ENCODE measurements at places on chromosomes 1 and 21.

DNA sequence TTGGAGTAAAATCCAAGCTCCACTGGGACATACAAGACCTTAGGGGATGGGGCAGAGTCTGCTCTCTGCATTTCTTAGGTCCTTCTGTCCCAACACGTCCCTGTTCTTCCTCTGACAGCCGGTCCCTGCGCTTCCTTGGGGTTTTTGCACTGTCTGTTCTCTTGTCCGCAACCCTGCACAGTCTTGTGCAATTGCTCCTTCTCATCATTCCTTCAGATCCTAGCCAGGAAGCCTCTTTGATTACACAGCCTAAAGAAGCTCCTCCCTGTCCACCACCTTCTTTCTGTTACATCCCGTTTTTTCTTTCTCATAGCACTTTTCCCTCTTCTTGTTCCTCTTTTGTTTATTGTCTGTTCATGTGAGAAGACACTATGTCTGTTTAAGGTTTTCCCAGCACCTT, 19.9 kb downstream of the ACOT11 start:
- DNase-seq, result no peak

DNA sequence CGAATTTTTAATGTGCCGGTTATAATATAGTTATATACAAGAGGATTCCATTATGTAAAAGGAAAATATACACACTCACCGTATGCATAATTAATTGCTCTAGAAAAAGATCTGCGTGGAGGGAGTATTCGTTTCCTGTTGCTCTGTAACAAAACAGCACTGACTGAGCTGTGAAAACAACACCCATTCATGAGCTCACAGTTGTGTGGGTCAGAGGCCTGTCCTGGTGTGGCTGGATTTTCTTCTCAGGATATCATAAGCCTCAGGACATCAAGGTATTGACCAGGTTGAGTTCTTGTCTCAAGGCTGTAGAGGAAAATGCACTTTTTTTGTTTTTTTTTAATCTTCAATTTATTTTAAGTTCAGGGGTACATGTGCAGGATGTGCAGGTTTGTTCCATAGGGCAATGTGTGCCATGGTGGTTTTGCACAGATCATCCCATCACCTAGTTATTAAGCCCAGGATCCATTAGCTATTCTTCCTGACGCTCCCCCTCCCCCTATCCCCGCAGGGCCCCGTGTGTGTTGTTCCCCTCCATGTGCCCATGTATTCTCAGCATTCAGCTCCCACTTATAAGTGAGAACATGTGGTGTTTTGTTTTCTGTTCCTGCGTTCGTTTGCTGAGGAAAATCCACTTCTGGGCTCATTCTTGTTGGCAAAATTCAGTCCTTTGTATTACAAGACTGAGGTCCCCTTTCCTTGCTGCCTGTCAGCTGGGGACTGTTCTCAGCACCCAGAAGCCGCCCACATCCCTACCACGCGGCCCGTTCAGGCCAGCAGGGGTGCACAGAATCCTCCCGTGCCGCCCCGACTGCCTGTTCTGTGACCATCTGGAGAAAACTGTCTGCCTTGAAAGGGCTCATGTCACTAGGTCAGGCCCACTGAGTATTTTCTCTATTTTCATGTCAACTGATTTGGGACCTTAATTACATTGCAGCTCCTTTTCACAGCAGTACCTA, 87.4 kb upstream of the ERRFI1 start:
- DNase-seq, result no peak

GRCh38 chr1:54408147-54409066, 2.2 kb upstream of the SSBP3 start:
- DNase-seq, result peak; percentile 32

DNA sequence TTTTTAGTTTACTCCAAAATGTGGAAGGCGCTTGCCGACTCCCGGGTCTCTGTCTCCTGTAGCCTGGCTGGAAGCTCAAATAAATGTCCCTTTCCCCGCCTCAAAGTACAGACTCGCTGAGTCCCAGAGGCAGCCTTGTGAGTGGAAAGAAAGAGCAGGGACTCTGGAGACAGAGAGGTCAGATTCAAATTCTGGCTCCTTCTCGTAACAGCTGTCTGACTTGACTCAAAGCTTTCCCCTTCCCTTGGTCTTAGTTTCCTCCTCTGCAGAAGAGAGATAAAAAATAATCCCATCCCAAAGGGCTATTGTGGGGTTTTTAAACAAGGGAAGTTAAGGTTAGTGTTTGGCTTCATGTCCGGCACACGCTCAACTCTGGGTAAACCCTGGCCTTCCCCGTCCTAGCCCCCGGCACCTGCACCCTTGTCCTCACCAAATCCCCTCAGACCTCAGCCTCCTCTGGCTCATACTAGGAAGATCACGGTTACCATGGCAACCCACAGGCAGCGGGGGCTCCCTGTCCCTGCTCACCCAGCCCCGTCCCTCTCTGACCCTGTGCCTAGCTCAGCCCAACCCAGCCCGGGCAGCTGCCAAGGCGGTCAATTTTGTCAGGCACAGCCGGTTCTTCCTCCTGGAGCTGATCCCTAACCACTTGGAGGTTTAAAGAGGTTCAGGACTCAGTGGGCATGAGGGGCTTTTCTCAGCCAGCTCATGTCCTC, 49.2 kb upstream of the IGSF21 start:
- DNase-seq, result no peak

DNA sequence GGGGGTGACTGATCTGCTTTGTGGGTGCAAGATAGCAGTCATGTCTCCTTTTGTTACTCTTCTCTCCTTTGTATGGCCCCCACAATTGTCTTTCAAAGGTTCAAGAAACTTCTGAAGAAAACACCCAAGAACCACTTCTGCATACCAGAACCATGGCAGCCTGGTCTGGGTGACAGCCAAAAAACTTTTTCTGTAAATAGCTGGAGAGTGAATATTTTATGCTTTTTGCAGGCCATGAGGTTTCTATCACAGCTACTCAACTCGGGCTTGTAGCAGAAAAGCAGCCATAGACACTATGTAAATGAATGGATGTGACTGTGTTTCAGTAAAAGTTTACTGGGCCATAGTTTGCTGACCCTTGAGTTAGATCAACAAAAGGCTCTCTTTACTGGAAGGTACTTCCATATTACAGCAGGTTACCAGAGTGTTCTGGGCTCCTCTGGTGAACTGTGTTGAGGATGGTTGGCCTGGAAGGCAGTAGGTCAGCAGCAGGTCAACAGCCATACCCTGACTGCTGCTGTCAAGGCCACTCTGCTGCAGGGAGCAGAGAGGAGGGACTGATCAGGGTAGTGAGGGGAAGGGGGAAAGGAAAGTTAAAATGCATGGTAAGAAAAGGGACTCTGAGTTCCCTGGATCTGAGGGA, 116.4 kb downstream of the GDAP2 start:
- DNase-seq, result peak; percentile 46

DNA sequence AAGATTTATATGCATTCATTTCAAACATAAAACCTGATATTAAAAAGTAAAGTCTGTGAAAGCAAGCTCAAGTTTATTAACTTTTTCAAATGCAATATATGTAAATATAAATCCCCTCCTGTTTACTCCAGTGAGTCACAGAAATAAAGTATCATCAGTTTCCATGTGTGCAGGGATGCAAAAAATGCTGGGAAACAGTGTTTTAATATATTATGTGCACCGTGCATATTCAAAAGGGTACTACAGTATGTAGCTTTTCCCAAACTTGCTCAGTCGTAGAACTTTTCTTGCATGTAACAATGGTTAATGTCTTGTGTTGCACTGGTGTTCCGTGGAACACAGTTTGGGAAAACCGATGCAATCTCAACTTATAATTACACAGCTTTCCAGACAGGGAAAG, 60.7 kb downstream of the CCDC185 start:
- no peak for DNase-seq

- DNase-seq, result no peak
These were observed 120.7 kb downstream of the RPS6KC1 start for GRCh38 chr1:213171711-213172110.
